ENCODE measurements at places on chromosomes 2 and 18.

DNA sequence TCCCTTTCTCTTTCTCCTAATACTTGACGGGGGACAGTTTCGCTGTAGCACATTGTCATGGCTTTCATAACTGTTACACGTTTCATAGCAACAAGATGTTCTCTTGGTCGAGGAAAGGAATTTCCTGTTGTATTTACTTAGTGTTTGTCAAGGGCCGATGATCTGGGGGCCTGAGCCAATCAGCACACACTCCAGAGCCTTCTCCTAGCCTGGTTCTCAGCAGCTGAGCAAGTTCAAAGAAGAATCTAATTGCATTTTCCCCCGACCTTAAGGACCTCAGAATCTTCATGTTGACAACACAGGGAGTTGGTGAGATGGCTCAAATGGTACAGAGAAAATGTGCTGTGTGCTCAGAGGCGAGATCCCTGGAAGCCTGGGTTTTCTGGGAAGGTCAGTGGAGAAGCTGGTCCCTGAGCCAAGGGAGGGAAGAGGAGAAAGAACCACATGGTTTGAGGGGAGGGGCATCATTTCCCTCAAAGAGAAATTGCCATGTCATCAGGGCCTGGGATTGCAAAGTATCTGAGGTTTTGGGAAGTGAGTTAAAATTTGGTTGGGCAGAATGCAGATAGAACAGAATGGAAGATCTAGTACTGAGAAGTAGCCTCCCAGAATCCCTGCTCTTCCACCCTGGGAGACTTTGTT is 76.9 kb upstream of the AGAP1 start:
- peak; percentile 24 for DNase-seq

DNA sequence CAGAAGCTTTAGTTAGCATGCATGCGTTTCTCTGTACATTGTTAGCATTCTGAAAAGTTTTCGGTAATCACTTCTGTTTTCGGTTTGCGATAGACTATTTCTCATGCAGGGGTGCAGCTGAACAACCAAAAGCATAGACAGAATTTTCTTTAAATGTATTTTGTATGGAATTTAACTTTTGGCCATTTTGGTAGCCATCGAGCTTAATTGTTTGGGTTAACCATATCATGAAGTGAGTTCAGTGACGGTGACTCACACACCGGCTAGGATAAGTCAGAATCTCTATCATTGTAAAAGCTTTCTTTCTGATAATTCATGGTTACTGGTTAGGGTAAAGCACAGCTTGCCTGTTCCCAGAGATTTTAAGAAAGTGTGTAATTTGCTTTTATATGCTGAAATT is 107.2 kb downstream of the CD226 start:
- no peak for DNase-seq

DNA sequence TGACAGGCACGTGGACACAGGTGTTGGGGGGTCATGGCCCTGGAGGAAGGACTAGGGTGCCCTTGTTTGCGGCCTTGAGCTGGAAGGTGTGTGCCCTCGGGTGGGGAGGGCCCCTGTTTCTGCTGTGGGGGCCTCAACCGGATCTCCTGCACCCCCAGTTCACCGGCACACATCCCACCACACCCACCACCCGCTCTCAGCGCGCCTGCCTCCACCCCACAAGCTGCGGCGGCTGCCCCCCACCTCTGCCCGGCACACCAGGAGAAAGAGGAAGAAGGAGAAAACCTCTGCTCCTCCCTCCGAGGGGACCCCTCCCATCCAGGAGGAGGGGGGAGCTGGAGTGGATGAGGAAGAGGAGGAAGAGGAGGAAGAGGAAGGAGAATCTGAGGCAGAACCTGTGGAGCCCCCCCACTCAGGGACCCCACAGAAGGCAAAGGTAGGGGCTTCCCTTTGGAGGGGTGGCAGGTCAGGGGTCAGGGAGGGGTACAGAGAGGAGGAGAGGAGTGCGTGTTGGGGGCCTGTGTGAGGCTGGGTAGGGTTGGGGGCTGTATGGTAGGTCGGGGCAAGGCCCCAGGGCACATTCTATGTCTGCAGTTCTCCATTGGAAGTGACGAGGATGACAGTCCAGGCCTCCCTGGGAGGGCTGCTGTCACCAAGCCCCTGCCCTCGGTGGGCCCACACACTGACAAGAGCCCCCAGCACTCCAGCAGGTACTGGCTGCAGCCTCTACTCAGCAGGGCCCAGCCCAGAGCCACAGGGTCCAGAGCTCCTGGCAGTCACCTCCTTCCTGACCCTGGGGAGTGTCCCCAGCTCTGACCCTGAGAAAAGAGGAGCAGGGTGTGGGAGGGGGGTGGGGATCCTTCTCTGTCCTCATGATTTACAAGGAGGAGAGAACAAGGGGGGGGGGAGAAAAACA is 1.8 kb downstream of the SLC4A3 start:
- DNase-seq = no peak

GRCh38 chr2:132424526-132425121 is 8.0 kb downstream of the GPR39 start:
- DNase-seq = no peak

GRCh38 chr2:162006337-162006736 is 67.7 kb downstream of the DPP4 start:
- no peak for DNase-seq

GRCh38 chr2:230886671-230887071 is 21.9 kb downstream of the ITM2C start:
- DNase-seq = no peak

DNA sequence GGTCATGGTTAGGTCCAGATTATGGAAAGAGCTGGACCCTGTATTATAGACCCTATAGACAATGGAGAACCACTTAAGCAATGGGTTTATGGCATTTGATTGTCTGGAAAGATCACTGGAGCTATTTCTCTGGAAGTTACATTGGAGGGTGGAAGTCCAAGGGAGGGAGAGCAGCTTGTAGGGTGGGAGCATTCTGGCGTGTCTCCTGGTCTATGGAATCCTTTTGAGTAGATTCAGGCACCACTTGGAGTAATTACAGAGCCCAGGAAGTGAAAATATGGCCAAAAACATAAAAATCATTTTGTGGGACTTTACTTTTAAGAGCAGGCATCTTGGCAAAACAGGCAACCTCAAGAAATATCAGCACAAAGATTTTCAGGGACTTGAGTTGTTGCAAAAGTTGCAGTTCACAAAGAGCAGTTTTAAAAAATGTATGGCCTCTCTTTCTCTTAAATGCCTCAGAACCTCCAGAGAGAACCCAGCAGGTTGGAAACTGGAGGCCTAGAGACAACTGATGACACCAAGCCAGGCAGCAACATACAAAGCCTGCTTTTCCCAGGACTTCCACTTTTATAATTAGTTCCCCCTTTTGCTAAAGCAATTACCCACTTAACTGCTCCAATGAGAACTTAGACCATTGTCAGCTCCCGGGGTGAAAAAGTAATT is 331.0 kb downstream of the MYCN start:
- DNase-seq = no peak

GRCh38 chr18:34932792-34933466 is 108.3 kb upstream of the MAPRE2 start:
- DNase-seq = no peak

DNA sequence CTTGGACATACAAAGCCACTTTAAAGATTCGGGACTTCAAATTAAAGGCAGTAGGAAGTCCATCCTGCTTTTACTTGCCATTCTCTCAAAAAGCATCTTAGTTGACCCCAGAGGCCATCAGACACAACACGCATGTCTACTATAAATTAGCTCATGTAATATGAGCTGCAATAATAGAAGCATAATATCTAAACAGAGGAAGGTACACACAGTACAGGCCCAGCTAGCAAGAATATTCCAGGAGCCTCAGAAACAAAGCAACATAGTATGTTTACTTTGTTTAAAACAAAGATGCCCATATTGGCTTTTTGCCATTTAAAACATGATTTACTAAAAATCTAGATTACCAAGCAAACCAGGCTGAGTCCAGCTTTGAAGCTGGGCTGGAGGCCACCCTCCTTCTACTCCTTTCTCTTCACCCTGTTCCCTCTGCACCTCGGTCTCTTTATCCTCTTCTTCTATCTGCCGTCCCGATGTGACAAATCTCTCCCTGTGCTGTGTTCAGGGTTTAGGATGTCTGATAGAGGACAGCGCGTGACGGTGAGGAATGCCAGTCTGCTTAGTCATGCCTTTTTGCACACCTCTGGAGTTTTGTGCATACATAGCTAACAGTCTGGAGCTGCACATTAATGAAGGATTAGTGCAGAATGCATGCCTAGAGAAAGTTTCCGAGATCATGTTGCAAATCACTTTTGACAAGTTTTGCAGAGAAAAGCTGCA is 28.2 kb downstream of the DTNA start:
- DNase-seq = no peak

GRCh38 chr2:162118166-162119031 is 33.6 kb downstream of the GCG start:
- DNase-seq = no peak

DNA sequence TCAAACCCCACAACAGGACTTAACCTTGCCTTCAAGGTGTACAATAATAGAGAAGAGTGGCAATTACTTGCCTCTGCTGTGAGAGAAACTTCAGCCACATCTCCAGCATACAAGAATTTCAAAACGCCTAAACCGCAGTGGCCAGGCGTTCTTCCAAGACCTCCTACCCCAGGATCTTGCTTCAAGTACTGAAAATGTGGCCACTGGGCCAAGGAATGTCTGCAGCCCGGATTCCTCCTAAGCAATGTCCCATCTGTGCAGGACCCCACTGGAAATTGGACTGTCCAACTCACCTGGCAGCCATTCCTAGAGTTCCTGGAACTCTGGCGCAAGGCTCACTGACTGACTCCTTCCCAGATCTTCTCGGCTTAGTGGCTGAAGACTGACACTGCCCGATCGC is 2.8 kb upstream of the CYB5A start:
- no peak for DNase-seq

GRCh38 chr18:7290077-7290476 is 59.2 kb downstream of the LRRC30 start:
- DNase-seq = no peak

DNA sequence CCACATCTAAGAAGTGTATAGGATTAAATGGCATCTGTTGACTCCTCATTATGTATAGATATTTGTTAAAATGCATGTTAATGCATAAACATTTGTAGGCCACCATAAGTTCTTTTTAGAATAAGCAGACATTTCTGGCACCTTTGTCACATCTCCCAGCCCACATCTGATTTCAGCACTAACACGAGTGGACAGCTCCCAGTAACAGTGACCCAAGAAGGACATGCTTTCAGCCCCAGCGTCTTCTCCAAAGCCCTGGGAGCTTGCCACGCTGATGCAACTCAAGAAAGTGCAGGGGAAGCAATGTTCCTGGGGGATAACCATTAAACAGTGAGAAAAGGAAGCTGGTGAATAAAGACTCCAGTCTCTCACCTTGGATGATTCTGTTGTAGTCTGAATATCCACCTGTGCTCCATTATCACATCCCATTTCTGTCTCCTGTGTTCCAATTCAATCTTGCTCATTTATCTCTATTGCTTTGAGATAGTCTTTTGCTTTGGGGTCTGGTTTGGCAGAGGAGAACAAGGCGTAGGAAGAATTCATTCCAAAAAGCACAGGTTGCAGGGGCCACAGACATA is 182.6 kb upstream of the THSD7B start:
- peak; percentile 8 for DNase-seq

GRCh38 chr2:209298601-209299000 is 125.2 kb upstream of the MAP2 start:
- DNase-seq = no peak

Data from A549 (cell line).